NCI-H1694 (cell line): ENCODE measurements at places on chromosomes 13 and 19.

DNA sequence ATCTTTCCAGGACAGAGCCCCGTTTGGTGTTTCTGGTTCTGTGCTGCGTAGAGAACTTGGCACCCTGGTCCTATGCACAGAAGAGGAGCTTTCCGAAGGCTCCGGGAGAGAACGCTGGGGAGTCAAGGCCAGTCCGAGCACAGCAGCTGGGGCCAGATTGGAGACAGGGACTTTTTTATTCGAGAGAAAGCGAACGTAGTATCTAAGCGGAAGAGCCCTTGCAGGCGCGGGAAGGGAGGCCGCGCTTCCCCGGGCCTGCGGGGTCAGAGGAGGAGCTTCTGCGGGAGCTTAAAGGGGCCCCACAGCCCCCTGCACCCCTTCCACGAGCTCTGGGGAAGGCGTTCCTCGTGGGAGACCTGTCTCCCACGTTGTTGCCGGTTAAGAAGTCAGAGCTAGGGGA is 48.6 kb upstream of the ARHGEF7 start:
- DNase-seq = no peak

DNA sequence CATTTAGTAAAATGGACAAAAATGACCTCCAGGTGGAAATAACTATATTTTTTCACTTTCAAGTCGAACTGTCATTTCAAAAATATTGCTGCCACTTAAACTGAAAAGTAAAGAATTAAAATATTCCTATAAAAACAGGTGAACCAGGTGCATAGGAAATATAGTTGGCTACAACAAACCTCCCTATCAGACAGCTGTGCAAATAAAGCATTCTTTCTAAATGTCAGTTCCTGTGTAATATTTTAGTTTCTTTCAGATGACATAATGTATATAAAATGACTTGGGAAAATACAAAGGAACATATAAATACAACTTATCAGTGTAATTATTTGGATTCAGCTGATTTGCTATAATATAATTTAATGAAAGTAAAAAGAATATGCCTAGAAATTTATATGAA is 403.5 kb upstream of the GPC6 start:
- DNase-seq = no peak

DNA sequence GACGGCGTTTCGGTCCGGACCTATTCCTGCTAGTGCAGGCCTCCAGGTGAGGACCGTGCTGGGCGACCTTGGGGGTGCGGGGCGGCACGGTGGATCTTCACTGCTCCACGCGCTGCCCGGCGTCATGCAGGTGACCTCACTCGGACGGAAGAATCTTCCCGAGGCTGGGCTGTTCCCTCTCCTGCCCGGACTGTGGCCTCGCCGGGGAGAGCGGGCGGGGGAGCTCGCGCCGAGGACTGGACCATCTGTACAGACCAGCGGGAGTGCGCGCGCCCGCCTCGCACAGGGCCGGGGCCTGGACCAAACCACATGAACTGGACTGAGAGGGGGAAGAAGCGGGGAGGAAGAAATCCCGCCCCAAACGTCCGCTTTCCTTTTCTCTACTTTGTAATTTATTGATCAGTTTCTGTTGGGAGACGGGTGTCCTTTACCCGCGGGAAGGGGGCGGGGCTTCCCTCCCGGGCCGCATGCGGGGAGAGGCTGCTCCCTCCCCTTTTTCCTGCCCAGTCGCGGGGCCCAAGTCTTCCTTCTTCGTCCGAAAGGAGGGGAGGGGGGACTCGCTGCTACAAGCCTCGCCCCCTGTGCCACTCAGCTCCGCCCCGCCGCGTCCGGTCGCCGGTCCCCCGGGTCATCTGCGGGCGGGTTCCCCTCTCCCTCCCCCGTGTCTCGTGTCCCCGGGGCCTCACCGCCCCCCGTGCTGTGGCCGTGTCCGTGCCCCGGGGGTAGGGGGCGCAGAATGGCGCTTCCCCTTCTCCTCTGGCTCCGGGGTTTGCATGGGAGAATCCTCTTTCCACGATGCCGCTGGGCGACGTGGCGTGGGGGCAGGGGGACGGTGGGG is 4.9 kb downstream of the HRC start:
- peak; percentile 36 for DNase-seq

GRCh38 chr13:110436276-110436675 is 125.2 kb downstream of the RAB20 start:
- DNase-seq = no peak

DNA sequence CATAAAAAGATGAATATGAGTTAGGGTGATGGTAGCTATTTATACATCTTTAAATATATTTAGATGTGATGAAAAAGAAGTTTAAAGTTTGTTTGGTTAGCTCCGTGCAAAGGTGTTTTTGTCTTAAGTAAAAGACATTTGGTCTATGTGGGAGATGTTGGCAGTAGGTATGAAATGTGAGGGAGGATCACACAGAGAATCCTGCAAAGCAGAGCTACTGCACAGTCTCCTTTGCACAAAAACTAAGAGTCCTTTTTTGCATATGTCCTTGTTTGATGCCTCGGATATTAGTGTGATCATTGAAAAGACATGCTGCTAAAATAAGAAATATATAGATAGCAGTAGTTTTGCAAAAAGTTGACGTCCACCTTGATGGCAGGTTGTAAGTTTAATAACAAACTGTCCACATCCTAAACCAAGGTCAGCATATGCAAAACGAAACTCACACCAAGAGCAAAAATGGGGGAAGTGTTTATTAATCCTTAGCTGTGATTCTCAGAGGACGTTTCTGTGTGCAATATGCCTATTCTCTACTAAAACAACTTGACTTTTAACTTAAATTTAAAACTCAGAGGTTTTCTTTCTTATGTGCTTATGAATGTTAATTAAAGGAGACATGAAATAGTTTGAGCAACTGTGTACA is 870.1 kb downstream of the PCDH9 start:
- no peak for DNase-seq

DNA sequence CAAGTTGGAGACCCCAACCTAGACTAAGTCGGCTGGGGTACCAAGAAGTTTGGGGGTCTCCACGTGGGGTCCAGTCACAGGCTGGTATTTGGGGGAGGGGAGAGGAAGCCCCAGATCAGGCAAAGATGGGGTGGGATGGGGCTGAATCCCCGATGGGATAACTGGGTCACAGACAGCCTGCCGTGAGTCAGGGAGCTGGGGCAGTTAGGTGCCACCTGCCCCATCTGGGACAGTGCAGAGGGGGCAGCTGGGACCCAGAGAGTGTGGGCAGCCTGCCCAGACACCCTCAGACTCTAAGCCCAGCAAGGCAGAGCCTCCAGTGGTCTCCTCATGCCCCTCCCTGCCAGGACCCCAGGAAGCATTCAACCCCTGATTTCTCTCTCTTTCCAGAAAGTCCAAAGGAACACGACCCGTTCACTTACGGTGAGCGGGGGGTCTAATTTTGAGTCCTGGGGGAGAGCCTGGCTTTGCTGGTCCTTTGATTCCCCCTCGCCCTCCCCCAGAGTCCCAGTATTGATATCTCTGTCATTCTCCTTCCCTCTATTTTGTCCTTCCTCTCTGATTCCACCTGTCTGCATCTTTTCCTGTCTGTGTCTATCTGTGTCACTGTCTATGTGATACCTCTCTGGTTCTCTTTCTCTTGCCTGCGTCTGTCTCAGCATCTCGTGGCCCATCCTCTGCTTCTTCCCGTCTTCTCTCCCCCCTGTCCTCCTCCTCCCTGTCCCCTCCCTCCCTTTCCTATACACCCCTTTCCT is 1.8 kb downstream of the FXYD1 start:
- DNase-seq = no peak

DNA sequence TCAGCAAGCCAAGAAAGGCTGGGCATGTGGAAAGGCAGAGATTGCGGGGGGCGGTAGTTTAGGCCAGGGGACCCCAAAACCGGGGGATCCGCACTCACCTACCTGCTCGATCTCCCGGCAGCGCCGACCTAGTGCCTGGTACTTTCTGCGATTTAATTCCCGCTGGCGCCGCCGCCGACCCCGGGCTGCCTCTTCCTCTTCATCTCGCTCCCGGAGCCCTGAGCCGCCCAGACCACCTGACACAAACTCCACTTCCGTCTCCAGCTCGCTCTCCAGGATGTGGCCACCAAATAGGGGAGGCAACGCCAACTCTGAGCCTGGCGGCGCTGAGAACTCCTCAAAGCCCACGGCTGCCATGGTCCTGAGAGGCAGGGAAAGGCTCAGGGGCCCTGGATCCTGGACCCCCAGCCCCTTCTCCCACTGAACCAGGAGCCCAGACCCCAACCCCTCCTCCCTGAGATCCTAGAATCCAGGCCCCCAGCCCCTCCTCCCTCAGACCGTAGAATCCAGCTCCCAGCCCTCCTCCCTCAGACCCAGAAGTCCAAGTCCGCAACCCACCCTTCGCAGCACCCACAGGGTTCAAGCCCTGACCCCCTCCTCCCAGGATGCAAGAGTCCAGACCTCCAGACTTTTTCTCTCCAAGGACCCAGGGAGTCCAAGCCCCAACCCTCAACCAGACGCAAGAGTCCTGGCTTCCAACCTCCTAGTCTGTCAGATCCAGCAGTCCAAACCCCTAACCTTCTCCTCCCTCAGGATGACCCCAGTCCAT is 933 bp downstream of the TFPT start:
- no peak for DNase-seq

DNA sequence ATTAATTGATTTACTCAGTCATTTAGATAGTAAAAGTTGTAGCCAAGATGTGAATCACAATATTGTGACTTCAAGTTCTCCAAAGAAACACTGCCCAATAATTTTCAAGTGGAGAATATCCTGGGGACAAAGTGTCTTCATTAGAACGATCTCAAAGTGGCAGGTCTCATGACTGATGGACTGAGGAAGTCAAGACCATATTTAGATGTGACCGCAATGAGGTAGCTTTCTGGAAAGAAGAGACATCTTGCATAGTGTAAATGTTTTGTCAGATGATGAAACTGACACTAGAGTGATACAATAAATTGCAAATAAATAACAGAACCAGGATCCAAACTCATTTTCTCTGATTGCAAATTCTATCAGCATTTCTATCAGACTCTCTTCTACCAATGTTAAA is 1476.9 kb downstream of the EFNB2 start:
- DNase-seq = no peak

DNA sequence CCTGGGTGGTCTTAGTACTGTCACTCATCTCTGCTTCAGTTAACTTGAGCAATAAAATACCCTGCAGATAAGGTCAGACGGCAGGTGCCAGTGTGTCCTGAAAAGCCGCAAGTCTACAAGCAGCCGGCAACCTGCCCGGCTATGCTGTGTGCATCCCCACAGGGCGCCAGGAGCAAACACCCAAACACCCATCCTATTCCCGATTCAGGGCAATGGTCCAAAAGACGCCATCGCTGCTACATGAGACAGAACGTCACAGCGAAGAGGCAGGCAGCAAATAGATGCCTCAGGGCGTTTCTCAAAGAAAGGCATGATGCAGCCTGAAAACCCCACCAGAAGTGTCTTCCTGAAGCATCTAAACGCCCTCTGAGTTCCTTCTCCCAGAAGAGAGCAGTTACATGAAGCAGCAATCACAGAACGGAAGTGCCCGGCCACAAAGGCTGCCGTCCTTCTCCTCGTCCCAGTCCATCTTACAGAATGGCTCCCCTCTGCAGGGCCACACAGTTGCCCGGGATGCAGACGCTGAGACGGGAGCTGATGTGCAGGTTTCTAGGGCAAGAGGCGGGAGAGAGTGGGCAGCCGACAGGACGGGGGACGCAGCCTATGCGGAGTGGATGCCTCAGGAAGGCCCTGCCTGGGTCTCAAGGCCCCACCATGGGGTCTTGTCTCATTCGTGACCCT is 35.1 kb downstream of the RASA3 start:
- no peak for DNase-seq

- DNase-seq = no peak
Observed at GRCh38 chr13:61592489-61592888, 176.8 kb upstream of the PCDH20 start.

- DNase-seq = no peak
Observed at GRCh38 chr13:80048030-80048429, 292.9 kb downstream of the SPRY2 start.

GRCh38 chr19:3521104-3521445 is 15.0 kb downstream of the FZR1 start:
- no peak for DNase-seq

GRCh38 chr19:7718668-7719067 is 13.2 kb downstream of the CLEC4G start:
- no peak for DNase-seq

GRCh38 chr19:51271067-51271466 is 20.2 kb downstream of the SIGLECL1 start:
- DNase-seq = no peak

DNA sequence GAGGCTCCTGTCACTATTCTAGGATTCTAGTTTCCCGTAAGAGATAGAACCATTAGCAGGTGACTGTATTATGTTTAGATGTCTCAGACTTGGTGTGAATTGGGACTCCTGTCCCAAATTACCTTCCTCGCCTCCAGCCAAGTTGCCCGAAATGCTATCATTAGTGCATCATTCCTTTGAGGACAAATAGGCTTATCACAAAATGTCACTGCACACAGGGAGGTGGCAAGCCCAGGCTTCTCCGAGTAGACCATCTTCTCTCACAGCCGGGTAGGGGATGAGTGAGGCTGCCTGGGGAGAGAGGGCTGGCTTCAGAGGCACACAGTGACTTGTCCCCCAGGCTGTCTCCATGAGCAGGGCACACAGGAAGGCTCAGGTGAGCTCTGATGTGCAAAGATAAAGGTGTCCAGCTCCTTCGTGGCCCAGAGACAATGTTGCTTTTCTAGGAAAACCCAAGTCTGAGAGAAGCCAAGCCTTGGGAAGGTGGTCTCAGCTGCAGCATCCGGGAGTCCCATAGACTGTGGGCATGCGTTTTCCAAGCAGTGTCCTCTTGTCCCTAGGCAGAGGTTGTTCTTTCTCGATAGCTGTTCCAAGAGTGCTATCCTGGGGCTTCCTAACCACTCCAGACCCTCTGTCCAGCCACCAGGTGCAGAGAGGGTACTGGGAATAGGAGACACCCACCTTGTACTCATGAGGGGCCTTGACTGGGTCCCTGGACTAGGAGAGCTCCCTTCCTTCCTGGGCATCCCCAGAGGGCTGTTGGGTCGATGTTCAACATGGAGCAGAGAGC is 163.1 kb upstream of the TSHZ3 start:
- no peak for DNase-seq

DNA sequence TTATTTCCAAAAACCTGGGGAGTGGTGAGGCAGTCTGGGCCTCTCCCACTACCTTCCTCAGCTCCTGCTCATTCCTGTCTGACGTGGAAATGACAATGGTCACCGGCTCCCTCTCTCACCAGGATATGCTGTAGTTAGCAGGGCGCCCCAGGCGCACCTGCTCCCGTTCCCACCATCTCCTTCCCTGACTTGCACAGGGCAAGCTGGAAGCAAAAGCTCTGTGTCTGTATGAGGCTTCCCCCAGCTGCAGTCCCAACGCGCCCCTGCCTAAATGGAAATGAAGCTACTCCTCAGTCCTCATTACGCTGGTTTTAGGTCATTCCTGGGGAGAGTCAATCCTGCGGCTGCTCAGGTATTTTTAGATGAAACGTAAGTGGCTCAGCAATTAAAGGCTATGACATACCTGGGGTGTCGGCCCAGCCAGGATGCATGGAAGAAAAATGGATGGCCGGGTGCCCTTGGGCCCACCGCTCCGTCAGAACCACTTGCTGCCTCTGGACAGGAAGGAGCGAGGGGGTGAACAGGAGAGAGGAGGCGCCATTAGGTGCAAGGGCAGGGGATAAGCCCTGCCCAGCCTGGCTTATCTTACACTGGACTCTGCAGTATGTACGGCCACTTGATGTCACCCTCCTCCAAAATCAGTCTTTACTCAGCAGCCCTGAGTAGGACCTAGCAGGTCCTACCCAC is 32.4 kb downstream of the DHRS12 start:
- no peak for DNase-seq
